ENCODE measurements at places on chromosomes 4 and X.

GRCh38 chrX:47817421-47817820 lies 19.3 kb upstream of the ZNF81 start:
- no peak for DNase-seq

DNA sequence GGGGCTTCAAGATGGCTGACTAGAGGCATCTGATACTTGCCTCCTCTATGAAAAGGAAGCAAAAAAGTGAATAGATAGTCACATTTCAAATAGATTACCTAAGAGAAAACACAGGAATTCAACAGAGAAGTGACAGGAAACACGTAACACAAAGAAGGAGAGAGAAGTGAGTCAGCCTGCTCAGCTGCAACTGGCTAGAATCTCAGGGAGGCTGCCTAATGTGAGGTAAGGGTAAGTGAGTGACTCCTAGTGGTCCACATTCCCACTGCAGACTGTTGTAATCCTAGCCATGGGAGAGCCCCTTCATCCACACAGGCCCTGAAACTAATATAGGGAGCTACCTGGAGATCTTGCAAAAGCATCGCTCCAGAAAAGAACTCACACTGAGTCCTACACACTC lies 179.2 kb downstream of the SLC7A11 start:
- no peak for DNase-seq

GRCh38 chr4:157558016-157558415 lies 337.5 kb downstream of the GRIA2 start:
- DNase-seq, result no peak

DNA sequence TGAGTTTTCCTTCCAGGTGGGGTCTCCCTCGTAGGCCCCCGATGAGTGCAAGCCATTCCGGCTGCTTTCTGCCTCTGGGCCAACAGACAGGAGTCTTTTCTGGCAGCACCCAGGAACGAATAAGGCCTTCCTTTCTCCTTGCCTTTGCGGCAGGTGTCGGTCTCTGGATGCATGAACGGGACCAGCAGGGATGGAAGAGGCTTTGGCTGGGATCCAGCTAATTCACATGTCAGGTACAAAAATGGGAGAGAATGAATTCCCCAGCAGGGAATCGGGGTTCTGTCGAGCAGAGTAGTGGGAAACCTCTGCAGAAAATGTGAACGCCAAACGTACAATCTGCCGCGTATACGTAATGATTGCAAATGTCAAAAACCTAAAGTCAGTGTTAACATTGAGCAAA lies 146.1 kb upstream of the TBL1X start:
- no peak for DNase-seq

GRCh38 chr4:52868133-52868532 lies 6.0 kb downstream of the RASL11B start:
- DNase-seq, result no peak

GRCh38 chrX:52574416-52575275 lies 57.8 kb upstream of the XAGE1B start:
- peak; percentile 2 for DNase-seq

DNA sequence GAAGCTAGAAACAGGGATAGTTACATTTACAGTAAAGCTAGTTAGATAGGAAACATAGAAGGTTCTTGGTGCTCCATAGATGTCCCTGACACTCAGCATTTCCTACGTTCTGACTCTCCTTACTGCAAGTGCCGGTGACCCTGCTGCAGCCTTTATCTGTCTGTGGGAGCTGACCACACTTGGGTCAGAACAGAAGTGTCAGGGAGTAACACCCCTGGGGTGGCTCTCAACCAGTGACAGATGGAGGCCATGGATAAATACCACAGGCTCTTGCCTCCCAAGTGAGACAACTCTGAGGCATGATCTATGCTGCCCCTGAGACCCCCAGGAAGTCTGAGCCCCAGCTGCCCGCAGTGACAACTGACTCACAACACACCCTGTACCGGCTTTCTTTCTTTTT lies 69.8 kb downstream of the ANXA3 start:
- no peak for DNase-seq

- DNase-seq, result no peak
Measured at GRCh38 chrX:37883196-37883595, 35.8 kb upstream of the DYNLT3 start.

- no peak for DNase-seq
Measured at GRCh38 chr4:41748571-41749475, at the start of gene PHOX2B. Gene PHOX2B (minus strand): TSS chr4:41748725. CDS start chr4:41748610, 115 bp downstream.

DNA sequence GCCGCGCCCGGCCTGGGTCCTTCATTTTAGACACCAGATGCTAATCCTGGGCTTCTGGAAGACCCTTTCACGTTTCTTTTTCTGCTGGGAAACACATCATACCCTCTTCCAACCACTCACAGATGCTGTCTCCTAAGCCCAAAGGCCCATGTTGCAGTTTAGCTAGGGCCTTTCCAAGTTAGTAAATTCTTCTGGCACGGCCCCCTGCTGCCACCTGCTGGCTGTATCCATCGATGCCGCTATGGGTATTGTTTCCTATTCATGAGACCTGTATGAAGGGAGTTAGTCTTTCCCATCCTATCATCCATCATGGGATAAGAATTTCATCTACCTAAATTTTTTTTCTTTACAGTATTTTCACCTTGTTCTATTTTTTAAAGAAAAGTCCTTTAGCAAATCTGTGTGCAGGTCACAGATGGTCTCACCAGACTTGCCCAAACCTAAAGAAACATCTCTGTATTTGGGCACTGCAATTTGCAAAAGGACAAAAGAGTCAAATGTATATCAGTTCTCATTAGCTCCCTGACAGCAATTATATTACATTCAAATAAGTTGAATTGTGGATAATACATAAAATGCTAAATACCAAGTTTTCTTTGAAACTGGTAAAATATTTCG lies 37.8 kb upstream of the SLC9A7 start:
- peak; percentile 20 for DNase-seq

DNA sequence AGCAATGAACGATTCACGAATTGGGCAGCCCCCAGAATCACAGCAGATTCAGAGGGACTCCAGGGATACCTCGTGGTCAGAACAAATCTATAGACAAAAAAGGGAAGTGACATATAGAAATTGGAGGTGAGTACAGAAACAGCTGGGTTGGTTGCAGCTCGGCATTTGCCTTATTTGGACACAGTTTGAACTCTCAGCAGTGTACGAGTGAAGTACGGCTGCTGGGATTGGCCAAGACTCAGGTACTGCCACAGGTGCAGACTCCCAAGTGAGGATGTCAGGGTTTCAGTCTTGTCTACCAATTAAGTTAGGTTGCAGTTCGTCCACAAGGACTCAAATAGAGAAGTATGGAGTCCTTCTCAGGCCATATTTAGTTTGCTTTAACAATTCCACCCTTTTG lies 28.2 kb downstream of the HTT-AS start:
- no peak for DNase-seq

DNA sequence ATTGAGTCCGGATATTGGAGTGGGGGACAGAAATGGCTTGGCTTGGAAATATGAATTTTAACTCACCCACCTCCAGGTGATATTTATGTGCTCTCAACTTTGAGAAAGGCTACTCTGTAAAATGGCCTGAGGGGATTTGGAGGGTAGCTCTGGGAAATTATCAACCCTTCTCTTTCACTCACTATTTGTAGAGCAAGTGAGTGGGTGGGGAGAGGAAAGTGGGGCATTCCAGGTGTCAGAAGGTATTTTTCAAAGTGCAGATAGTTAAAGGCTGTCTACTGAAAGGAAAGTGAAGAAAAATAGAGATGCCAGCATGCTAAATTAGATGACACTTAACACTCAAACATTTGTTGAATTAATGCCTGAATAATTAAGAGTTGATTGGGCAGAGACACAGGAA lies 44.1 kb downstream of the TMEM164 start:
- DNase-seq, result no peak

DNA sequence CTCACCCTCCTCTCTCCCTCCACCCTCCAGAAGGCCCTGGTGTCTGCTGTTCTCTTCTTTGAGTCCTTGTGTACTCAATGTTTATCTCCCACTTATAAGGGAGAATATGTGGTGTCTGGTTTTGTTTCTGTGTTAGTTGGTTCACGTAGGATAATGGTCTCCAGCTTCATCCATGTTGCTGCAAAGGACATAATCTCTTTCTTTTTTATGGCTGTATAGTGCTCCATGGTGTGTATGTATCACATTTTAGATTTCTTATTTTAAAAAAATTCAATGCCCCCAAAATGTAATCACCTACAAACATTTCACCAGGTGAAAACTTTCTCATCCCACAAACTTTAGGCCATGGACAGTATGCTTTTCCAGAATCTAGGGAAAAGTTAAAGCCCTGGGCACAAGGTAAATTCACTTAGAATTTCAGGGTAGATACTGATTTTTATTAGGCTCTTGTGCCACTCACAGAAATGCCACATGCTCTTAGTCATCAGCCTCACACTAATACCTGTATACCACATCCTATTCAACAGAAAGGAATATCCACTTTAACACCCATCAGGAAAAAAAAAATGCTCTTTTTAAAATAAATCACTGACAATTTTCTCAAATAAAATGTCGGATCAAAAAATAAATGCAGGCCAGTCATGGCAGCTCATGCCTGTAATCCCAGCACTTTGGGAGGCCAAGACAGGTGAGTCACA lies 104.8 kb upstream of the ENPP6 start:
- DNase-seq, result no peak

- no peak for DNase-seq
Measured at GRCh38 chrX:41005445-41005992, 79.7 kb upstream of the USP9X start.

DNA sequence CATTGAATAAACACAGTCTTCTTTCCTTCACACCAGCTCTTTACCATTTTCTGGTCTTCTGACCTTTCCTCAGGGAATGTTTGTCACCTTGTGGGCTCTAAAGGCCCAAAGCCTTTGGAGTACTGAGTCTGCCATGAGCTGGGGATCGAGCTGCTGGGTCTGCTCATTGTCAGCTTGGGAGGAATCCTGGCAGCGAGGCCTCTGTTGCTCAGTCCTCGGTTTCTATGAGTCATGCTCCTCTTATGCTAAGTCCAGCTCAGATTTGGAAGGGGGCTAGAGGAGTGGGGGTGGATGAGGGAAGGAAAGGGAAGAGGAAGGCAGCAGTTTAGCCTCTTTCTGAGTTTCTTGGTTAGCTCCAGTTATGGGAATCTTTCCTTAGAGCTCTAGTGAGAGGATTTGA lies 31.1 kb downstream of the NHSL2 start:
- DNase-seq, result no peak

- DNase-seq, result no peak
Measured at GRCh38 chr4:121227341-121227792, 63.2 kb upstream of the TNIP3 start.

DNA sequence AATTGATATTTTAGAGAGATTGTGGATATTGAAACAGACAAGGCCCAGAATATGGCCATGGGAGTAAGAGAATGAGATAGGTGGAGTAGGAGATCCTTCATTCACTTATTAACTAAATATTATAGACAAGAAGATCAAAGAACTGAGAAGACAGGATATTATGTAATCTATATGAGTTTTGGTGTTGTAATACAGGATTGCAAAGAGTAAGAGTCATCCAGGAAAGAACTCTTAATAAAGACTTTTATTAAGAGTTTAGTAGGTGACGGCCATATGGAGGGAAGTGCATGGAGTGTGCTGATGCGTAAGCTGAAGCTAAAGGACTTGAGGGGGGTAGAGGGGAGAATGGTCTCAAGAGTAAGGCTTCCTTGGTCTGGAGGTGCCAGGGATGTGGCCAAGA lies 153.7 kb downstream of the VEGFC start:
- no peak for DNase-seq

GRCh38 chr4:7766661-7767345 lies 172.9 kb downstream of the AFAP1 start:
- DNase-seq, result no peak

DNA sequence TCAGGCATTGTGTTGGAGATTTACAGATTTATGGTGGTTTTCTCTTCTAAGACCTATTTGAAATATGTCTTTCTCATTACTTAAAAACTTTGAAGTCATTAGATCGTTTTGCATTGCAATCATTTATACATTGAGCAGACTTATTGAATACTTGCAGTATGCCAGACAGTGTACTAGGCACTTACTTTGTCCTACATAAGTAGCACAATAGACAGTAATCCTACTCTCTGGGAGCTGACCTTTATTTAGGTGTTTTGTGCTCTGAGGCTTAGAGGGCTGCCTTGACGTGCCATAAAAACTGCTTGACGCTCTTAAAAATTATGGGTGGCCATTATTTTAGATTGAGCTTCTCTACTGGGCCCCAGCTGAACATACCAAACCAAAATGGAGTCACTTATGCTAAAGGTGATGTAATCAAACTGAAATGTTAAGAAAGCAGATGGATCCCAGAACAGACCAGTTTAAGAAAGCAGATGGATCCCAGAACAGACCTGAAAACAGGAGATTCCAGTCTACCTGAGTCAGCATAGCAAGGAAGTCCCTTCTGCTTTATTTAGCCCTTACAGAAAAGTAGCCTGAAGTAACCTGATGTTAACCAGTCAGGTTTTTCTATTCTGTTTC lies 42.4 kb downstream of the PTTG2 start:
- no peak for DNase-seq

DNA sequence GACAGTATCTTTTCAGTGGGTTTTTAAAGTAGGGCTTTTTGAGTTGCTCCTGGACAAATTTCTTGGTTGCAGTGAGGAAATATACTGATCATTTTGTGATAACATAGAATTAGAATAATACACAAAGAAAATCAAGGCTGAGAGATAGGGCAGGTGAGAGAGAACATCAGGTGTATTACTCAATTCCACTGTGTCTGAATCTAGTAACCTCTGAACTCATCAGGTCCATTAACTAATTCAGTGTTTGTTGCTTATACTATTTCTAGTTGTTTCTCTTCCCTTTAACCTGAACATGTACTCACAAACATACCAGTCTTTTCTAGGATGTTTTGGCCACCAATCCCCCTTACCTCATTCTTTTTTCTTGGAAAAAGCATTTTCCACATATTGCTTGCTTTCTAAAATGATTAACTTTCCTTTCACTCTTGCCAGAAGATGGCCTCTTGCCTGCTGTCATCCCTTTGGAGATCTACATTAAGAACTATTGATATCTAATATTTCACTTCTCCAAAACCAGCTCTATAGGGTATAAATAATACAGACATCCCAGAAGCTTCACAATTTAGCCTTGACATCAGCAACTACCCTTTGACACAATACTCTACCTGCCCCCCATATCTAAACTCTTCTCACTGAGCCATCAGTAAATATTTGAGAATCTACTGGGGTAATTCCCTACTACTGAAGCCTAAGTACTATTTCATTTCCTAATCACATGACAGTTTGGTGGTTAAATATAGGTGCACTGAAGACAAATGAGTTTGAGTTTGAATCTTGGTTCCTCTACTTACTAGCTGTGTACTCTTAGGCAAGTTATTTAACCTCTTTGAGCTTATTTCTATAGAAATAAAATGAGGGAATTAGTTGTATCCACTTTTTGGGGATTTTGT lies 470.8 kb upstream of the IGFBP7 start:
- DNase-seq, result no peak
